Activated CD4-positive, alpha-beta T cell treated with anti-CD3 and anti-CD28 coated beads, Interleukin-2, amount 10 ng/mL, durations not matched to agents 7 days and 5 days (primary cell): ENCODE measurements at places on chromosomes 5 and 9. TPM values are rescaled to one million over a fixed set of nuclear protein-coding genes. Genes with fewer than 3 reads are reported as not detected.

SPATA31C1 gene
- total RNA-seq = not detected

CDH18 gene
- total RNA-seq = not detected

GRIN1 gene
- not detected for total RNA-seq

CD14 gene
- 0.21 TPM for total RNA-seq

FBN2 gene
- not detected for total RNA-seq

PCDHGA8 gene
- total RNA-seq = not detected

- DNase-seq = no peak
- H3K36me3 ChIP-seq = no peaks in the 10 kb centered on the region
- H3K27me3 ChIP-seq = no peaks in the 10 kb centered on the region
- H3K4me3 ChIP-seq = no peak overlapping the region
These were observed 180.2 kb downstream of the ADCY2 start for GRCh38 chr5:7576023-7576715.

DNA sequence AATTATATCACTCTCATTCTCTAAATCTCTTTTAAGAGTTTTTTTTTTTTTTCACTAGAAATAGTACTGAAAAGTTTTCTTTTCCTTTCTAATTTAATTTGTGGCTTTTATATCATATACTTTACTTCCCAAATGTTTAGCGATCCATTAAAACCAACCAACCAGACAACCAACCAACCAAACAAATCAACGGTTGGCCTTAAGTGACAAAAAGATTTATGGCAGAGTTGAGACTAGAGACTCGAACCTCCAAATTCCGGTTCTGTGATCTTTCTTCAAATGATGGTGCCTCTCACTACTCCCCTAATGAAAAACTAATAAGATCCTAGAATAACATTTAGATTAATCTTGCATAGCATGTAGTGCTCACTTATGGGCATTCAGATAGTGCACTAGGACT is 45.3 kb upstream of the ACTBL2 start:
- H3K36me3 ChIP-seq = no peaks in the 10 kb centered on the region
- H3K4me3 ChIP-seq = no peak overlapping the region
- peaks cover under 1% of the 10 kb centered on the region for H3K27me3 ChIP-seq
- H3K27ac ChIP-seq = no peak overlapping the region
- peaks cover 3% of the 10 kb centered on the region for H3K4me1 ChIP-seq

- H3K4me1 ChIP-seq = no peaks in the 10 kb centered on the region
- H3K27ac ChIP-seq = no peak overlapping the region
- no peaks in the 10 kb centered on the region for H3K36me3 ChIP-seq
- DNase-seq = no peak
- no peak overlapping the region for H3K4me3 ChIP-seq
These were observed 25.2 kb upstream of the NREP start for GRCh38 chr5:111782216-111782615.

DNA sequence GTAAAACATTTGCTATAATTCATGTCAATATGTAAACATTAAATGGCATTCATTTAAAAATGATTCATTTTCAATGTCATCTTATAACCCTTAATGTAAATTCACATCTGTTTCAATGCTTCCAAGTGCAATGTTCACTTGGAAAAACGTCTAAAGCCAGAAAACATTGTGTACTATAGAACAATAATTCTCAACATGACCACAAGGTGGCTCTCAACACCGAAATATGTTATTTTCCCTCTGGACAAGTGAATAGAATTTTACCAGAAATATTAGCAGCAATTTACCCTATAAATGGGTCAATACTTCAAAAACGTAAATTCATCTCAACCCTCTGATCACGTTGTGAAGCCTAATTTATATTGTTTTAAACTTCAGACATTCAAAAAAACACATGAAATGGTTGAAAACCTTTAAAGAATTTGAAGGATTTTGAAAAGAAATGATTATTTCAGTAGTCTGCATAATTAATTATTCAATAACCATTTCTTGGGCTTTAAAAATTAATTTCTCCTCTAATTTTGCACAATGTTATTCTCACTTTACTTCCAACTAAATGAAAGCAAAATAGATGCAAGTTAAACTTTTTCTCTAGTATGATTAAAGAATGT is 11.0 kb downstream of the CDH10 start:
- H3K4me1 ChIP-seq = no peaks in the 10 kb centered on the region
- H3K27ac ChIP-seq = no peak overlapping the region
- no peaks in the 10 kb centered on the region for H3K27me3 ChIP-seq
- H3K4me3 ChIP-seq = no peak overlapping the region

DNA sequence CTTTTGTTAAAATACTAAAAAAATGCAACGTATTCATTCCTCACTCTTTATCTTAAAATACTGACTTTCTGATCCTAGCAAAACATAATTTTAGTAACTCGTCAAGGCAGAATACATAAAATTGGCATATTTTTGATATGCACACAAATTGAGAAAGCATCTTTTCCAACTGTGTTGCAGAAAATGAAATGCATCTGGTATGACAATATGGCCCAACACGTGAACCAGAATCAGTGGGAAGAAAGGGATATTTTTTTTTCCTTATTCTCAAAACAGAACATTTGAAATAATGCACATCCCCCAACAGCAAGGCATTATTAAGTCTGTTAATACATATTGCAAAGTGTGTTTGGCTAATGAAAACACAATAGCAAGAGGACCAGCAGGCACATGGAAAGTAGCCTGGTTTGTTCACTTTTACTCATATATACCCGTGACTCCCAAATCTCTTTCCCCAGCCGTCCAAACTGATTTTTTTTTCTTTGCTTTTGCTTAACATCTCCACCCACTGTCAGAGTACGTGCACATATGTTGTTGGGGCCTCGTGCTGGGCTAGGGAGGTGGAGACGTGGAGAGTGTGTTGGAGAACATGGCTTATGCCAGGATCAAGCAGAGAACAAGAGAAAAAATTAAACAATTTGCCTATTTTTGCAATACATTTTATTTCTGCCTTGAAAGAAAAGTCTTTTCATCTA is 4.3 kb downstream of the MCTP1 start:
- H3K27ac ChIP-seq = no peak overlapping the region
- H3K4me1 ChIP-seq = peaks cover 9% of the 10 kb centered on the region
- no peaks in the 10 kb centered on the region for H3K36me3 ChIP-seq
- peaks cover 49% of the 10 kb centered on the region for H3K27me3 ChIP-seq

- H3K27me3 ChIP-seq = peaks cover 29% of the 10 kb centered on the region
- no peaks in the 10 kb centered on the region for H3K4me1 ChIP-seq
- no peak for DNase-seq
- no peak overlapping the region for H3K4me3 ChIP-seq
These were observed 86.0 kb downstream of the ZNF608 start for GRCh38 chr5:124660229-124661093.

- no peak for DNase-seq
- H3K36me3 ChIP-seq = peaks cover 3% of the 10 kb centered on the region
- H3K4me3 ChIP-seq = no peak overlapping the region
- H3K4me1 ChIP-seq = peaks cover 8% of the 10 kb centered on the region
- peaks cover 29% of the 10 kb centered on the region for H3K27me3 ChIP-seq
These were observed 45.3 kb upstream of the FOXE1 start for GRCh38 chr9:97807681-97808080.

GRCh38 chr9:98094851-98095250 is 24.2 kb downstream of the TRIM14 start:
- no peak overlapping the region for H3K4me3 ChIP-seq
- H3K27me3 ChIP-seq = no peaks in the 10 kb centered on the region
- H3K36me3 ChIP-seq = peaks cover 79% of the 10 kb centered on the region
- peak overlapping the region; percentile 79 for H3K27ac ChIP-seq
- H3K4me1 ChIP-seq = peaks cover 57% of the 10 kb centered on the region
- no peak for DNase-seq

GRCh38 chr5:42974536-42974935 is 65.6 kb downstream of the ANXA2R start:
- no peak for DNase-seq
- H3K36me3 ChIP-seq = peaks cover 22% of the 10 kb centered on the region
- no peak overlapping the region for H3K4me3 ChIP-seq
- H3K27ac ChIP-seq = no peak overlapping the region
- no peaks in the 10 kb centered on the region for H3K4me1 ChIP-seq
- no peaks in the 10 kb centered on the region for H3K27me3 ChIP-seq

DNA sequence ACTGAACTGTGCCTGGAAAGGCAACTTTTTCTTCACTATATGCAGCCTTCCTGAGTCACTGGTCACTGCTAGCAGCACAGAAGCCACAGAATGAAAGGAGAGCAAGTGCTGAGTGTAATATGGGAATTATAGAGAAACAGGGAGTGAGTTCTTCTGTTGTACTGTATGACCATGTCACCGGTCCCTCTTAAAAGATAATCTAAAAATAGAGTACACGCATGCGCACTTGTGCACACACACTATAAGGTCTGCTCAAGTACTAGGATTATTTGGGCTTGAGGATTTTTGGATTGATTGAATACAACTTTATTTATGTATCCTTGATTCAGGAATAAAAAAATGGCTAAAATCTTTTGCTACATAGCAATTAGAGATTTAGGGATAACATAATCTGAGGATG is 571.9 kb downstream of the PDE4D start:
- H3K27ac ChIP-seq = no peak overlapping the region
- H3K27me3 ChIP-seq = peaks cover 15% of the 10 kb centered on the region
- no peak overlapping the region for H3K4me3 ChIP-seq
- H3K36me3 ChIP-seq = no peaks in the 10 kb centered on the region
- no peaks in the 10 kb centered on the region for H3K4me1 ChIP-seq
- no peak for DNase-seq

DNA sequence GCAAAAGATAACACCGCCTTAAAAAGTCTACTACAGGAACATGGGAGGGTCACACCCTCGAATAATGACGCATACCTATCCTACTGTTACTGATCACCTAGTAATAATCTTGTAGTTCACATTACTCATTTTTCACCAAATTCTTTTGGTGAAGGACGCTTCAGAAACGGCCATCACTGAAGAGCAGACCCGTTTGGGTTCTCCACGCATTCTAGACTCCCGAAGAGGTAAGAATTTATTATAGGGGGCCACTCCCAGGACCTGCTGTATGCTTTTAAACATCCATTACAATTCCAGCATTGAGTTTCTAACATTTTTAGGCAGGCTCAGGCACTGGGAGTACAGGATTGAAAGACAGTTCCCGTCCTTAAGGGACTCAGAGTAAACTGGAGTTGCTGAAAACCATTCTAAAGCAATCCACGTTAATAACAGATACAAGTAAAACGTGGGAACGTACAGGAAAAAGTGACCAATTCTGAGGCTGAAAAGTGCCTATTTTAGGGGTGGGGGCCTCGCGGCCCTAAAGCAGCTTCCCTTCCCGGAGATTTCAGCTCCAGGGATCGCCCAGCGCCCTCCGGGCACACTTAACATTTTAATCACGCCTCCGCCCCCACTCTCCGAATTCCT is at the start of gene FER:
TSS of gene FER (plus strand) at position 124 of the 627 bp plus-strand sequence. CDS start 50,286 bp downstream, outside the sequence.
- H3K4me3 ChIP-seq = peak within 1 kb of the TSS; percentile 84
- peaks cover 8% of the 10 kb centered on the region for H3K4me1 ChIP-seq
- peak; percentile 45 for DNase-seq
- peak within 1 kb of the TSS; percentile 84 for H3K27ac ChIP-seq

DNA sequence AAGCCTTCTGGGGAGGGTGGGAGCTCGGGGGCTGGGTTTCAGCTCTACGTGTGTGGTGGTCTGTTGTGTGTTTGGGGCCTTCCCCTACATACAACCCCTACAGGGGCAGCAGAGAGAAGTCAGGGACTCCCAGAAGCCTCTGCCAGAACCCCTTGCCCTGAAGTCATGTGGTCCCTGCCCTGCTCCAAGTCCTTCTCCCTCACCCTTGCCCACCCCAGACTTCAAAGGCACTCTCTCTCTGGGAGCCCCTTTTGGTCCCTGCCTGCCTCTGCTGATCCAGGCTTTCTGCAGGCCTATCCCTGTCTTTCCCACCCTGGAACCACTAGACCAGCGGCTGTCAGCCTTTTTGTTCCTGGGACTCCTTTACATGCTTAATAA is 61.1 kb upstream of the PSD2 start:
- H3K4me3 ChIP-seq = no peak overlapping the region
- H3K27ac ChIP-seq = no peak overlapping the region
- H3K27me3 ChIP-seq = no peaks in the 10 kb centered on the region
- no peaks in the 10 kb centered on the region for H3K4me1 ChIP-seq
- no peak for DNase-seq

DNA sequence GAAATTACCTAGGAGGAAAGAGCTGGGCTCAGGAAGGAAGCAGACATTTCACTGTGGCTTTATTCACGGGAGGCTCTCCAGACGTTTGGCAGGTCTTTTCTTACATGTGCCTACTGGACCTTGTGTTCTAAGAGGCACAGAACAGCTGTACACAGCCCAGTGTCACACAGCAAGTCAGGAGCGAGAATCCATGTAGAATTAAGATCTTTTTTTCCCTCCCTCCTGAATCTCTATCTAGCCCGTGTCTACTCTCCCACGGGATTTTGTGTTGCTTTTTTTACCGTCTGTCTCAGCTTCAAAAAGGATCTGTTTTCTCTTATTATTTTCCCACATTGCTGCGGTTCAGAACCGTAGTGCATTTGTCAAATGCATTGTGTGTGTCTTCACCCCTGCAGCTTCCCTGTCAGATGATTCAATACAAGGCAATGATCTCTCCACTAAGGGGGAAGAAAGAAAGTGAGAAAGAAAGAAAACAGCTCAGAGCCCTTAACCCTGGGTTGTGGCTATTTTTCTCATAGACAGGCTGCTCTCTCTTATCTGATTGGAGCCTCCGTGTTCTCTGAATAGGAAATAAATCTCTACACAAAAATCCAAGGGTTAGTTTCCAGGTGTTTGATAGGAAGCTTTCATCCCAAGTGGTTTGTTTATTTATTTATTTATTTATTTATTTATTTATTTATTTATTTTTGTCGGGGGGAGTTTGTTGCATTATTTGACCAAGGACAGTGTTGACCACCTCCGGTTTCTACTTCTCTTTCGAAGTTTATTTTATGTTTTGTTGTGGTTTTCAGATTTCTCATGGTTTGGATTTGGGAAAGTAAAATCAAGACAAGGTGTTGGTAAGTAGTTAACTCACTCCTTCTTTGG is 191.0 kb downstream of the NTRK2 start:
- no peaks in the 10 kb centered on the region for H3K27me3 ChIP-seq
- no peaks in the 10 kb centered on the region for H3K36me3 ChIP-seq
- H3K27ac ChIP-seq = no peak overlapping the region
- no peak overlapping the region for H3K4me3 ChIP-seq
- no peaks in the 10 kb centered on the region for H3K4me1 ChIP-seq
